ENCODE measurements at places on chromosomes 6 and 20.

DNA sequence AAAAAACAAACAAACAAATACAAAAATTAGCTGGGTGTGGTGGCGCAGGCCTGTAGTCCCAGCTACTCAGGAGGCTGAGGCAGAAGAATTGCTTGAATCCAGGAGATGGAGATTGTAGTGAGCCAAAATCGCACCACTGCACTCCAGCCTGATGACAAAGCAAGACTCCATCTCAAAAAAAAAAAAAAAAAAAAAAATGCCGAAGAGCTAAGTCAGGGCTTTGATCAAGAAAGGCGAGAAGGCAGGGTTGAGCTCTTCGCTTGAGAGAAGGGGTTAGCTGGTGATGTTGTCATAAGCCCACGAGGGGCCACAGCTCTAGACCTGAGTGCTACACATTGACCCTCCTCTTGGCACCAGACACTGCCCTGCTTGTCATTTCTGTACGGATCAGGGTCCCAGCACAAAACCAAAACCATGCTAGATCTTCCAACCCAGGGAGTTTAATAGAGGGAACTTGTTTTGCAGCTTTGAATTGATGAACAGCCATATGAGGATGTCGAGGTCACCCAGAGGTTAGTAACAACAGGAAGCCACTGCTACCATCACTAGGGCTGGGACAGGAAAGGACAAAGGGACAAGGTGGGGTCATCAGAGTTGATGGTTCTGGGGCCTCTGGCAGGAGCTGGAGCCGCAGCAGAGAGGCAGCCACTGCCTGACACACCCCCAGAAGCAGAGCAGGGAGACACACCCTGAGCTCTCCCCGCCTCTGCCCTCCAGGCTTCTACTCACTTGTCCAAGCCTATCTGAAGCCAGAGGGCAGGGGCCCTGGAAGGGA is 122.7 kb downstream of the SNX5 start:
- no peak for DNase-seq

DNA sequence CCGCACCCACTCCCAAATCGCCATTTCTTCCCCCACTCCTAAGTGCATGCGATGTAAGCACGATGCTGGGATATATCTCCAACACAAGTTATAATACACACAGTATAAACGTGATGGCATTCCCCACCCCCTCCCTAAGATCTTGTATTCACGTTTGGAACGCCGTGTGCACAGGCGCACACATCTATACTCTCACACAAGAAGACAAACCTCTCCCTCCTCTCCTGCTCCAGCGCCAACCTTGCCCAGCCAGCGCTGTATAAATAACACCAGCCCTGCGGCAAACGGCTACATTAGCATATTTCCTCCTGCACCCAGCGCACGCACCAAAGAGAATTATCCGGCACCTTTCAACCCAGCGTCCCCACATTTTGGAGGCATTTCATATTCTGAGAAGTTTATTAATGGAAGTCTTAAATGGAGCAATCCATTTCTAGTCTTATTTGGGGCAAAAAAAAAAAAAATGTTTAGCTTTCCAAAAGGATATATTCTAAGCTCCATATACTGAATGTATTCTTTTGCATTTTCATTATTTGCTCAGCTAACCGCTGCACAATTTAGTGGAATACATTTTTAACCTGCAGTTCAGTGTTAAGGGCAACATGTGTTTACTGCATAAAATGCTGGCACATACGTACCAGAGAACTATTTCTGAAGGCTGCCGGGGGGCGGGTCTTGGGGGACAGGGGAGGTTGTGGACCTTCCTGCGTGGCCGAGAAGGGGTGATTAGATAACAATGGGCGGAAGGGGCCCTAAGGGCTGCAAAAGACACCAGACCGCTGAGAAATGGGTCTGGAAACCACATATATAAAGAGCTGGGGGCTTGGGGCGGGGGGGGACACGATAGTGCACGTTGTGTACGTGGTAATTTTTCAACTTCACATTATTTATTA is 1.1 kb upstream of the SLC22A23 start:
- DNase-seq: no peak

DNA sequence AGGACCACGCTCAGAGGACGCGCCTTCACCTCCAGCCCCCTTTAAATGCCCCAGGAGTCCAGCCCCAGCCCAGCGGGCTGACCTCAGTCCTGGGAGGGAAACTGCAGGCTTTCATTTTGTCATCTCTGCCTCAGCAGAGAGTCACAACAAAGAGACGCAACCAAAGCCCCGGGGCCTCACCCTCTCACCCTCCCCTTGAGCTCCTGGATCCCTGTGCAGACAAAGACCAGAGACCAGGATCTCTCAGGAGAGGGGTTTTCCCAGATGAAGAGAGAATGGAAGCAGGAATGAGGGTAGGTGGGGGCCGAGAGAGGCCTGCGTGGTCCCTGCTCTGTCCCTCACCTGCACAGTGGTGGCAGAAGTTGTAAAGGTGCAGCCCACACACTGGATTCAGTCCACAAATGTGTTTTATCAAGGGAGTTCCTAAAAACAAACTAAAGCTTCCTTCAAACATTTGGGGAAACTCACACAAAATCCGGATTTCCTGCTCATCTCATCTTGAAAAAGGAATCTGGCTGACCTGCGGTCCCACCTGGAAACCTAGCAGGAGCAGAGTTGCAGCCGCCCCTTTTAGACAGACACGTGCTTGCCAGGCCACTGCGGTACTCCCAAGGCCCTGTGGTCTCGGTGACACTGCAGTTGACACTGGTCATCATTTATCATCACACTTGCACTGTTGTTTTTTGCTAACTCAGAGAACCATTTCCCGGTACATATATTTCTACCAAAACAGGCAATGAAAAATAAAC is 27.1 kb downstream of the PTGIS start:
- DNase-seq: no peak

DNA sequence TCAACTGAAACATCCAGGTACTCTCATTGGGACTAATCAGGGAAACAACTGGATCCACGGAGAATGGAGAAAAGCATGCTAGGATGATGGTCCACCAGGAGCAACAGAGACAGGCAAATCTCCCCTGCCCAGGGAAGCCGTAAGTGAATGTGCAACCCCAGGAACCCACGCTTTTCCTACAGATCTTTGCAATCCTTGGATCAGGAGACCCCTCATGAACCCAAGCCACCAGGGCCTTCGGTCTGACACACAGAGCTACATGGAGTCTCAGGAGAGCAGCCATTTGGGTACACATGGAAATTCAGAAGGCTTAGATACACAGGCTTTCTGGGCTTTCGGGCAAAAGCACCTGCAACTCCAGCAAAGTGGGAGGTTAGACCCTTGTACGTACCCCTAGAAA is 122.1 kb upstream of the PTCHD4 start:
- no peak for DNase-seq

- DNase-seq: no peak
Measured at GRCh38 chr6:53983301-53983700, 127.9 kb upstream of the MLIP start.

DNA sequence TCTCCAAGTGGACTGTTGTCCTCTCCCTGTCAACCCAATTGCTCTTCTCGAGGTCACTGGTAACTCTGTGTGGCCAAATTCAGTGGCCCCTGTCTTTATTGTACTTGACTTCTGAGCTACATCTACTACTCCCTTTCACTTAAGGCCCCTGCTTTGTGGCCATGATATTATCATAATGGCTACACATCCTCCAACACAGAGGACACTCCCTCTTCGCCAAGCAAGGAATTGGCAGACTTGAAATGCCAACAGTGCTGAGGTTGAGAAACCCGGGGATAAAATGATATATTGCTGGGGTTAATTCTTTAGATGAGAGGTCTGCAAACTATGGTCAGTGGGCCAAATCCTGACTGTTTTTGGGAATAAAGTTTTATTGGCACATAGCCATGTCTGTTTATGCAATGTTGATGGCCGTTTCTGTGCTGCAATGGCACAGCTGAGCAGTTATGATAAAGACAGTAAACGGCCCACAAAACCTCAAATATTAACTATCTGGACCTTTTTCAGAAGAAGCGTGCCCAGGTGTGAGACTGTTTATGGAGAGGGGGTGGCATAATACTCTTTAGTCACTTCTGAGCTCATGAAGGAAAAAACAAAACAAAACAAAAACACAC is 12.0 kb upstream of the MRPS10 start:
- no peak for DNase-seq

DNA sequence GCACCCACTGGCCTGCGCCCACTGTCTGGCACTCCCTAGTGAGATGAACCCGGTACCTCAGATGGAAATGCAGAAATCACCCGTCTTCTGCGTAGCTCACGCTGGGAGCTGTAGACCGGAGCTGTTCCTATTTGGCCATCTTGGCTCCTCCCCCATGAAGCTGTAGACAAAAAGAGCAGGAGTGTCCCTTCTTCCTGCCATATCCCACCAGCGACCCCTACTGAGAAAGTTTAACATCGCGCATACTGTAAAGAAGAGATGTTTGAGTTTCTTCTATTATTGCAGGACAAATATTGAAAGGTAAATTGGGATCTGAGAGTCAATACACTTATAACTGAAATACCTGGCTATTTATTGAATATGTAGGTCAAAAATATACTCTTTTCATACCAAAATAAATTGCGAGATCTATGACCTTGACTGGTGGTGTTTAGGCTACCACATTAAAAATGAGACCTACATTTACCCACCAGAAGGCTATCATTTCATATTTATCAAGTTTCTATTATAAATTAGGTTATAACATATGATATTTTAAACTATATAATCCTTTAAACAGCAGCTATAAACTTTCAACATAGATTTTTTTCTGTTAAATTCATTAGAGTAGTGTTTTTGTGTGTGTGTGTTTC is 586.3 kb downstream of the HTR1B start:
- no peak for DNase-seq

- DNase-seq: no peak
Measured at GRCh38 chr6:1696463-1696850, 86.7 kb downstream of the FOXC1 start.

DNA sequence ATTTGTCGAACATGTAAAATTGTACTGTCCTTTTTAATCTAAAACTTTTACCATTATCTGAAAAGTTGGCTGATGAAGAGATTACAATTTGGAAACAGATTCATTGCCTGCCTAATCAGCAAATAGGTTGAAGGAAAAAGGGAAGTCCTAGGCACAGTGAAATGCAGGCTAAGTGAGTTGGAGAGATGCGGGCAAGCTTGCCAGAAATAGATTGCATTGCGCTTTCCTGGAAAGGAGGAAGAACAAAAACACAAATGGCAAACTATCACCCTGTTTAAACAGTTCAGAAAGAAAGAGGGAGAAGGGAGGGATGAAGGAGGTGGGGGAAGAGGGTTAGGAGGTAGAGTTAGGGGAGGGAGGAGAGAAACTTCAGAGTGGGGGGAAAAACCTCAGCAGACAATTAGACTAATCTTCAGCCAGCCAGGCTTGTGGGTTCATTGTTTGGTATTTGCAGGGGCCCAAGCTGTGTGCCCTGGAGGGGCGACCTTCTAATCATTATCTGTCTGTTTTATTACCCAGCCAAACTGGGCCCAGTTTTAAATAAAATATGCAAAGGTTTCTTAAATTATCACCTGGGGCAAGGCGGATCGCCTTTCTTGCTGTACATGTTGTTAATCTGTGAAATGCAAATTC is 465.2 kb downstream of the TFAP2B start:
- no peak for DNase-seq

DNA sequence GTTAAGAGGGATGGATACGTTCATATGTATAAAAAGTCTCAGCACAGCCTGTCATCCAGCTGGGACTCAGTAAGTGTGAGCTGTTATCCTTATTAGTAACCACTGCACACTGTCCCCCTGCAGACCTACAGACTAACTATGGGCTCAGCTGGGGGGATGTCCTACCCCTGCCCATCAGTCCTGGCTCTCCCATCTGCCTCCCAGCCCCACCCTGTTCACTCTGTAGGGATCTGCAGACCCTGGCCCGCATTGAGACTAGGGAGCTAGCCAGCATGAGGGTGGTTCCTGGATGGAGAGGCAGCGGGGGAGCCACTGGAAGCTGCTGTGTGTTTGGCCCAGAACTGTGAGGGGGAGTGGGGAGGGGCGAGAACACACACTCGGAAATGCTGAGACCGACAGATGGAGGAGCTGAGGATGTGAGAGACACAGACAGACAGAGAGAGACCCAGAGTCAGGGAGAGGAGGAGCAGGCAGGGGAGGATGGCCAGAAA is 17.1 kb downstream of the XKR7 start:
- DNase-seq: no peak

GRCh38 chr6:7811441-7811840 is 85.5 kb downstream of the BMP6 start:
- DNase-seq: no peak
